ENCODE measurements at places on chromosomes 5 and 9.
A peak's percentile ranks its signal among the peaks of the same experiment; 100 is the strongest.

DNA sequence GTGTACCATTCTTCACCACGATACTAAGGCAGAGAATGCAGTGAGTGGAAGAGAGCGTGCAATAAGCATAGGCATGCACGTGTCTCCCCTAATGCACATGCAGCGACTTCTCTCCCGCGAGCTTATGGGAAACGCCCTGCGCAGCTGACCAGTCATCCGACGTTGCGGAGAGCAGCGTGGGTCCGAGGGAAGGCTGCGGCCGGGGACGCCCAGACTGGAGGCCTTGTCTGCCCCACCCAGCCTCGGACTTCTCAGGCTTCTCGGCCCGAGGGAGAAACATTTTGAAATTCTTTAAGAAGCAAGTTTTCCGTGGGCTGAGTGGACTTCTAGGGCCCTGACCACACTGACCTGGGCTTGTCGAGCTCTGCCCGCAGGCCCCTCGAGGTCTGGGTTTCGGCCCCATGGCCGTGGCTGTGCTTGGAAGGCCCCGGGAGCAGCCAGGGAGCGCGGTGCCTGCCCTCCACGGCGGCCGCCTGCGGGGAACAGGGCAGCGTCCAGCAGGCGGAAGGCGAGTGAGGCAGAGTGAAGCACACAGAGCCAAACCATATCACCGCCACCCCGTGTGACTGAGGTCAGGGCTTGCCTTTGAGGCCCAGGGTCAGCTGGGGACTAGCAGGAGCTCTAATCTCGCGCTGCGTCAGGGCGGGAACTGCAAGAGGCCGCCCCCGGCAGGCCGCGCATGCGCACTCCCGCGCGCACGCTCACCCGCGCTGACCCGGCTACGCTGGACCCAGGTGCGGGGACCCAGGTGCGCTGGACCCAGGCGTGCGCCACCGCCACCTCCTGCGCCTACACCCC lies 60.0 kb upstream of the IRX1 start:
- DNase-seq = no peak

GRCh38 chr9:115103746-115104477 lies 14.0 kb downstream of the TNC start:
- no peak for DNase-seq

- no peak for DNase-seq
Observed at GRCh38 chr5:160493806-160494338, 72.2 kb downstream of the PTTG1 start.

GRCh38 chr9:70222354-70222753 lies 36.4 kb upstream of the SMC5 start:
- no peak for DNase-seq

DNA sequence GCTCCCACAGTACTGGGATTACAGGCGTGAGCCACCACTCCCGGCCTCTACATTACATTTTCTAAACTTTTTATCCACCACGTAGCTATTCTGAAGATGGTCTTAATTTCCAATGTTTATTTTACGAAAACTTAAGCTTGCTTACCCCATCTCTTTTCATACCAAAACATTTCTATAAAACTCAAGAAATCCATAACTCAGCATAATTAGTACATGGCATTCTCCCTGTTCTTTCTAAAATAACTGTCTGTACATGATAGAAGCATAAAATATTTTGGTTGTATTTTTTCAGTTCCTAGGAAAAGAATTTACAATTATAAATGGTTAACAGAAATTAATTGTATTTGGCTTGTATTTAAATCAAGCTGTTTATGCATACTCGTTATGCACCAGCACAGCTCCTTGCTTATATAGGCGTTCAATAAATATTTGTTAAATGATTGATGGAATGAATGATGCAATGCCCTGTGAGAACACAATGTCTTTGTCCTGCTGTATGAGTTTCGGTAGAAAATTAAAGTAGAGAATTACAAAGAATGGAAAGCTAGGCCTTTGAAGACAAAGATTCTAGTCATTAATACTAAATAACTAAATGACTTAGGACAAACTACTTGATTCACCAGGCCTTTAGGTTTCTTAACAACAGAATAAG lies 384.2 kb downstream of the EFNA5 start:
- no peak for DNase-seq

- no peak for DNase-seq
Observed at GRCh38 chr9:91405343-91406077, 18.1 kb downstream of the NFIL3 start.

DNA sequence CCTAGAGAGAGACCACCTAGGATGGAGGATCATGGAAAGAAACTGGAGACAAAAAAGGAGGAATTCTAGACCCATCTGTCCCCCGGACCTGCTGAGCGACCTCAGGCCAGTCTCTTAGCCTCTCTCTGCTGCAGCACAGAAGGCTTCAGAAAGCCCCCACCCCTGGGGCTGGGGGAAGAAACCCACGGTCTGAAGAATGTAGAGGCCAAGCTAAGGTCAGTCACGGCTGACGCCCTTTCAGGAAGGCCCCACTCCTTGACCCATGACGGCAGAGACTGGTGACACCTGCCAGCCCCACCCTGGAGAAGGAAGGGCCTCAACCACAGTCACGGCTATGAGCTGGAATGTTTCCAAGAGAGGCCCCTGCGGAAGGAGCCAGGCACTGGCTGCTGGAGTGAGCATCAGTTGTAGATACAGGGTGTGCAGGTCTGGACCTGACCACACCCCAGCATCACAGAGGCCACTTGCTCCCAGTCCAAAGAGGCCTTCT lies 120.5 kb upstream of the BOD1 start:
- no peak for DNase-seq

GRCh38 chr5:6188344-6188743 lies 190.0 kb downstream of the MED10 start:
- DNase-seq = no peak

DNA sequence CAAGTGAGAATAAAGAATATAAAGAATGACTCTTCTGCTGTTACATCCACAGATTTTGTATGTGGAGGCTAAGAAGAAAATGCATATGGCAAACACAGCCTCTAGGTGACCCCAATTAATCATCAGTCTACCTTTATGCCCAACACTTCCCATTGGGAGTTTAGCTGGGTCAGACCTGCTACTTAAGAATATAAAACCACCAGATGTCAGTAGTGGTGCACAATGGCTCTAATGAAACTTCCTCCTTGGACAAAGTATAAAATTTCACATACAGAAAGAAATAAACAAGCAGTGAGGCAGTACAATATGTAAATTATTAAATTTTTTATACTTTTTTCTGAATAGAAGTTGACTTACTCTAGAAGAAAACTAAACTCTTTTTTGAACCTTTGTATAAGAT lies 539.9 kb downstream of the BRINP1 start:
- DNase-seq = no peak

- DNase-seq = no peak
Observed at GRCh38 chr5:178478370-178478769, 111.8 kb downstream of the COL23A1 start.

- DNase-seq = peak; percentile 67
Observed at GRCh38 chr9:110579862-110580219, 300 bp upstream of the SVEP1 start.

GRCh38 chr5:84564321-84565075 lies 179.8 kb upstream of the EDIL3 start:
- peak; percentile 39 for DNase-seq

DNA sequence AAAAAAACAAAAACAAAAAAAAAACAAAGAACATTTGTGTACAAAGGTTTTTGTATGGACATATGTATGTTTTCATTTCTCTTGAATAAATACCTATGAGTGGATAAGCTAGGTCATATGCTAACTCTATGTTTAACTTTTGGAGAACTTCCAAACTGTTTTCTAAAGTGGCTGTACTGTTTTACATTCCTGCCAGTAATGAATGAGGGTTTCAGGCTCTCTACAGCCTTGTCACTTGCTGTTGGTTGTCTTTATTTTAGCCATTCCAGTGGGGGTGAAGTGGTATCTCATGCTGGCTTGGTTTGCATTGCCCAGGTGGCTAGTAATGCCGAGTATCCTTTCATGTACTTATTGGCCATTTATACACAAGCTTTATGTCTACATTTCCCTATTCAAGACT lies 9.1 kb upstream of the TRIO start:
- DNase-seq = no peak

GRCh38 chr5:127923804-127924570 lies 159.6 kb upstream of the SLC12A2 start:
- DNase-seq = no peak

GRCh38 chr5:90480699-90481098 lies 6.0 kb downstream of the POLR3G start:
- no peak for DNase-seq

- DNase-seq = no peak
Observed at GRCh38 chr5:72390836-72391235, 70.7 kb downstream of the PTCD2 start.

GRCh38 chr9:111118256-111118948 lies 80.1 kb upstream of the LPAR1 start:
- DNase-seq = peak; percentile 8

GRCh38 chr9:94603259-94604160 lies 9.9 kb upstream of the FBP2 start:
- peak; percentile 31 for DNase-seq

- no peak for DNase-seq
Observed at GRCh38 chr9:69760278-69760610, 433 bp upstream of the PTAR1 start.

DNA sequence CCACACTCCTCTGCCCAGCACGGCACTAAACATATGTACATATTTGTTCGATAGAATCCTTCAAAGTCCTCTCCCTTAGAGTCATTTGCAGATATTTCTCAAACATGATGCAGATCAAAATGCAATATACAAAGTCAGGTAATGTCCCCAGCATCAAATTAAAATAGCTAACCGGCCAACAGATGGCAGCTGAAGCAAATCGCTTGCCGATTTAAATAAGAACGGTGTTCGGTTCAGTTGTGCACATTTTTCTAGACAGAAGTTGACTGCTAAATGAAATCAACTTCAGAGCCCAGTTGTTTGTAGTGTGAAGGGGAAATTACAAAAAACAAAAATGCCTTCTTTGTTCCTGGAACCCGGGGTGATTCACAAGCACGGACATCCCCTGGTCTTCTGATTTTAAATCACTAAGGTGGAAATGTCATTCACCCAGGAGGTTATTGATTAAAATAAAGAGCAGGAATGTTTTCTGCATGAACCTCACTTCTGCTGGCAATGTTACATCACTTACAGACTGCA lies 219.2 kb downstream of the EBF1 start:
- no peak for DNase-seq

DNA sequence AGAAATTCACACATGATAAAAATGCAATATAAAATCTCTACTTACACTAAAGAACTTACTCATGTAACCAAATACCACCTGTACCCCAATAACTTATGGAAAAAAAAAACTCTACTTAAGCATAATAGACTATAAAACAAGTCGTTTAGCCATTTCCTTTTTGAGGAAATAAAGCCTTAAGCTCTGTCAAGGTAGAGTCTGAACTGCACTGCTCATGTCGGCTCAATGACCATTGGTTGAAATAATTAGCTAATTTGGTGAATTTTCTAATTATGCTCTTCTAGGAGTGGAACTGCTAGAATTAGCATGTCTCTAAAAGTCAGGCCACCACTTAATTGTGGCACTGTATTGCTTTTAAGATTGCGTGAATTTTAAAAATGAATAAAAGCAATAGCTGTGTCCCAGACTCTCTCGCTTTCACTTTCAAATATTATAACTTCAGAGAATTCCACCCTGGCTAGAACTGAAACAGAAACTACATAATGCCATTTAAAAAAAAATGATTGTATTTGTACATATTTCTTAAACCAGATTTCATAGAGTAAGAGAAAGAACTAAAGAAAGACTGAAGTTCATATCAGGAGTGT lies 113.0 kb upstream of the PCA3 start:
- no peak for DNase-seq

GRCh38 chr5:97000391-97000790 lies 64.5 kb downstream of the LNPEP start:
- DNase-seq = no peak

DNA sequence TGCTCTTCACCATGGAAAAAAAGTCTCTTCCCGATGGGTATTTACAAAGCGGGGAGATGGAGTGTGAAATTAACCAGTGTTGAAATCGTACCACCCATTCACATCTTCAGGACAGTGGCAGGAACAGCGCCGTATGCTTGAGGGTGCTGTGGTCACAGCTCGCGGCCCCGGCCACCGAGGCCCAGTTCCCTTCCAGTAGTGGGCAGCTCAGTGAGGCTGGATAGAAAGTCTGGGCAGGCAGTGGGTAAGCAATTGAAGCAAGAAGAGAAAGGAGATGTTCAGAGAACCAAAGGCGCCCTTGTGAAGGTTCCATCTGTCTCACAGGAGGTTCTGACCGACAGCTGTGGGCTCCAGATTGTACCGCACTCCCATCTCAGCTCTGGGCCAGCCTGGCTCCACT lies 59.1 kb downstream of the SECISBP2 start:
- no peak for DNase-seq

DNA sequence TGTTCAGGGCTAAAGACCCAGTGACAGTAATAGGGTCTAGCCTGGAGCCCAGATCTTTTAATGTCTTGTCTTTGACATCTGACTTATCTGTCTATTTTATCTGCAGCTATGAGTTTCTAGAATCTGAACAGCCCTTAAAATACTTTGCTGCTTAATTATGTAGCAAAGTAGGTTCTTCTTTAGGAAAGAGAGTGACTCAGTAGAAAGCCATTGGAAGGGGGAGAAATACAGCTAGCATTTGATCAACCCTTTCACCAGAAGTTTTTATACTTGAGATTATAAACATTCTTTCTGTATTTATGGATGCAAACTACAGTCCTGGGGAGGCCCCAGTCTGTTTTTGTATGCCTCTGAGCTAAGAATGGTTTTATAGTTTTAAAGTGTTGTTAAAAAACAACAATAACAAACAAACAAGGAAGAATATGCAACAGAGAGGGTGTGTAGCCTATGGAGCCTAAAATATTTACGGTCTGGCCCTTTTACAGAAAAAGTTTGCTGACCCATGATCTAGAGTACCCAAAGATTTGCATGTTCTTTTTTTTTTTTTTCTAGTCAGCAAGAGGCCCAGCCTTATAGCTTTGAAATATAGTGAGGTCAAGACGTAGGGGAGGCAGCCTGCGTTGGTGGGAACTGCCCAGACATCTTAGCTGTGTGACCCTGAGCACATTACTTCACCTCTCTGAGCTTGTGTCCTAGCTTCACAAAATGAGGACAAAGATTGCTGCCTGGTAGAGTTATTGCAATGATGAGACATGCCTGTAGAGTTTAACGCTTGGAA lies 9.7 kb downstream of the GSN start:
- DNase-seq = no peak

- no peak for DNase-seq
Observed at GRCh38 chr9:128998462-128998861, 29.7 kb downstream of the SH3GLB2 start.

DNA sequence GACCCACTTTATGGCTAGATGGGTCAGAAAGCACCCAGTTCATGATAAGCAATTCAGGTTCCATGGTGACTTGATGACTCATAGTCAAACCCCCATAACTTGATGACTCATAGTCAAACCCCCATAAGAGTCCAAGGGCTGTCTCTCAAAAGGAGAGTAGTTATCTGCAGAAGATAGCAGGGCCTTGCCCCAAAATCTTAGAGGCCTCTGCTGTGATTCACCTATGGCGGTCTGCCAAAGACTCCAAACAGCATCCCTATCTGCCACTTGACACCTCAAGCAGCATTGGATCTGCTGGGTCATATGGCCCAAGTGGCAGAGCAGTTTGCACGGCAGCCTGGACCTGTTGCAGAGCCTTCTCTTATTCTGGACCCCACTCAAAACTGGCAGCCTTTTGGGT lies 395.2 kb upstream of the KIF2A start:
- no peak for DNase-seq

GRCh38 chr5:82886911-82887310 lies 190.3 kb downstream of the TMEM167A start:
- DNase-seq = no peak

- no peak for DNase-seq
Observed at GRCh38 chr9:101098392-101098791, 69.9 kb downstream of the PLPPR1 start.

- DNase-seq = no peak
Observed at GRCh38 chr5:126398791-126399190, 24.4 kb upstream of the GRAMD2B start.

Data from amniotic stem cell (primary cell).